ENCODE measurements at places on chromosomes 12 and 14. TPM values are rescaled to one million over a fixed set of nuclear protein-coding genes. Genes with fewer than 3 reads are reported as not detected.

ABCD2 gene
- not detected for total RNA-seq

RPGRIP1 gene
- not detected for total RNA-seq

VWF gene
- total RNA-seq = 1,119 TPM

RAB5B gene
- 71.9 TPM for total RNA-seq

ART4 gene
- total RNA-seq = 28.2 TPM

LRTM2 gene
- not detected for total RNA-seq

PLEKHA5 gene
- total RNA-seq = 21.8 TPM

KRT2 gene
- not detected for total RNA-seq

TFCP2 gene
- 12.9 TPM for total RNA-seq

BICD1 gene
- 21.1 TPM for total RNA-seq

THTPA gene
- 14.1 TPM for total RNA-seq

C1QL4 gene
- total RNA-seq = 0.13 TPM

PLEKHD1 gene
- total RNA-seq = 0.07 TPM

ADAMTS20 gene
- total RNA-seq = not detected

FGF23 gene
- total RNA-seq = not detected

LMNTD1 gene
- not detected for total RNA-seq

ACSS3 gene
- 0.43 TPM for total RNA-seq

TMEM52B gene
- not detected for total RNA-seq

RERGL gene
- not detected for total RNA-seq

PIP4K2C gene
- 15.1 TPM for total RNA-seq

MANSC4 gene
- total RNA-seq = 0.14 TPM

CLEC2A gene
- total RNA-seq = not detected

CLEC1A gene
- 10.6 TPM for total RNA-seq

RNASE2 gene
- total RNA-seq = not detected

USP30 gene
- total RNA-seq = 10.3 TPM

DBX2 gene
- not detected for total RNA-seq

TTC9 gene
- 0.13 TPM for total RNA-seq

IFNG gene
- total RNA-seq = not detected

ASPG gene
- not detected for total RNA-seq

MLXIP gene
- total RNA-seq = 32.8 TPM

KRT74 gene
- not detected for total RNA-seq

NELL2 gene
- total RNA-seq = 0.13 TPM

SPIC gene
- total RNA-seq = not detected

NPFF gene
- not detected for total RNA-seq

CCDC196 gene
- not detected for total RNA-seq

ZDHHC22 gene
- not detected for total RNA-seq

PYGL gene
- 126 TPM for total RNA-seq

RASSF3 gene
- 56.8 TPM for total RNA-seq

DPPA3 gene
- total RNA-seq = not detected

DDN gene
- 0.29 TPM for total RNA-seq

GARIN6 gene
- not detected for total RNA-seq

KRT8 gene
- total RNA-seq = 6.3 TPM

DEPDC4 gene
- 0.22 TPM for total RNA-seq

FOXN4 gene
- not detected for total RNA-seq

TNFRSF1A gene
- 132 TPM for total RNA-seq

ENDOU gene
- not detected for total RNA-seq

WASHC3 gene
- 46.1 TPM for total RNA-seq

RIPK3 gene
- total RNA-seq = 2.1 TPM

KRT75 gene
- not detected for total RNA-seq

FAM222A gene
- 0.93 TPM for total RNA-seq

JDP2 gene
- total RNA-seq = 3.3 TPM

COQ10A gene
- 8.6 TPM for total RNA-seq

All from thoracic aorta endothelial cell (primary cell).